HT1080 (cell line): ENCODE measurements at places on chromosomes 4 and X. TPM values are rescaled to one million over a fixed set of nuclear protein-coding genes. Genes with fewer than 3 reads are reported as not detected.

- no peak for DNase-seq
These were observed 65.7 kb downstream of the CLCN5 start for GRCh38 chrX:49988143-49988542.

DNA sequence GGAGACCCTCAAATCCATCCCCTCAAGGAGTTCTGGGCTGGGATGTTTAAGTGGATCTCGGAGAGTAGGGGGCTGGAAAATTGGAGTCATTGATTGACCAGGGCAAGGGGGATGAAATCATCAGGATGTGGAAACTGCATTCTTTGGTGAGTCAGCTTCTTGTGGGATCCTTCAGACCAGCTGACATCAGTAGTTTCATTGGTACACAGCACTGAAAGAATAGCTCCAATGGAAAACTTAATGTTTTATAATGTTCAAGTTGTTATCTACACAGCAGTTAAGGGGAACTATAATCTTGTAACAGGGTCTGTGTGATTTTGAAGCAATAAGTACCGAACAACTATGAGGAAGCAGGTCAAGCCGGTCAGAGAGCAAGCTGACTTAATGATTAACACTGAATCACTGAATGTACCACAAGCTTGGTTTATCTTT is 506.1 kb downstream of the RPA4 start:
- peak; percentile 84 for DNase-seq

- no peak for DNase-seq
These were observed 68.5 kb upstream of the MAP9 start for GRCh38 chr4:155445306-155445705.

DNA sequence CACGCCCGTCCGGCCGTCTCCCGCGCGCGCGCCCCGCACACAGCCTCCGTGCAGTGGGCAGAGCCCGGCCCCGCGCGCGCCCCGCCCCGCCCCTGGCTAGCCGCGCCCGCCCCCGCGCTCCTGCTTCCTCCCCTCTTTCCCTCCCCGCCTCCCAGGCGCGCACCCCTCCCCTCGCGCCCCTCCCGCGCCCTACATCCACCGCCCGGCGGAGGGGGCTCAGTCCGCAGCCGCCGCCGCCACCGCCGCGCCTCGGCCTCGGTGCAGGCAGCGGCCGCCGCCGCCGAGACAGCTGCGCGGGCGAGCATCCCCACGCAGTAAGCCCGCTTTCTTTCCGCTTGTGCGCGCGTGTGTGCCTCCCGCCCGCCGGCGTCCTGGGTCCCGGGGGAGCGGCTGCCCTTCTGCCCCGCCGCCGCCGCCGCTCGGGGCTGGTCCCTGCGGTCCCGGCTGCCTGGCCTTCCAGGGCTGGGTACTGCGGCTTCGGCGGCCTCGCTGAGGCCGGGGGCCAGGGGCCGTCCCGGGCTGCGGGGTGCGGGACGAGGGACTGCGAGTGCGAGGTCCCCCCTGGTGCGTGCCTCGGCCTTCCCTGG is at the start of gene FHL1:
FHL1 (plus strand) TSS at position 219 of the 587 bp plus-strand sequence.
- DNase-seq: no peak

GRCh38 chr4:133161570-133162295 is 12.6 kb downstream of the PCDH10 start:
- no peak for DNase-seq

DNA sequence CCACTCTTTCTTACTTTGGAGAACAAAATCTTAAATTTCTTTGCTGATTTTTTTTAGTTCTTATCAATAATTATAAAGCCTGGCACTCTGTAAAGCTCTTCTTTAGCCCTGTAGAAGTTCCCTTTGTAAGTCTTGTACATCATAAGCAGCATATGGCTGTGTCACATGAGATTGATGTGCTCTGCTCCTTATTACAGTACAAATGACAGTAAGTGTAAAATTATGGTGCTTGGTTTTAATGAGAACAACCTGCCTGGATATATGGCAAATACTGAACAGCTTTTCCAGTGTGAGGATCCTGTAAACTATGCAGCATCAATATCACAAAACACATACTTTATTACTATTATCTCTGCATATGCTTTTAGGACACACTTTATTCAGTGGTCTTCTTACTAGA is 145.9 kb upstream of the GNPDA2 start:
- DNase-seq: no peak

DNA sequence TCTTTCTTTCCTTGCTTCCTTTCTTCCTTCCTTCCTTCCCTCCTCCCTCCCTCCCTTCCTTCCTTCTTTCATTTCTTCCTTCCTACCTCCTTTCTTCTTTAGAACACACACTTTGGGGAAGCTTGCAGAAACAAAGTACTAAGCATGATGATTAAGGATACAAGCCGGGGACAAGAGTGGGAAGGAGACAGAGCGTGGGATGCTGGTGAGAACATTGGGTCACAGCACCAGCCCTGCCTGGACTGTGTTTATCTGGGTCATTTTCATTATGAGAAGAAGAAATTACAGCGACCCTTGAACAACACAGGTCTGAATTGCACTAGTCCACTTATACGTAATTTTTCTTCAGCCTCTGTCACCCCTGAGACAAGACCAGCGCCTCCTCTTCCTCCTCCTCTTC is 169.3 kb upstream of the TBL1X start:
- DNase-seq: no peak

DNA sequence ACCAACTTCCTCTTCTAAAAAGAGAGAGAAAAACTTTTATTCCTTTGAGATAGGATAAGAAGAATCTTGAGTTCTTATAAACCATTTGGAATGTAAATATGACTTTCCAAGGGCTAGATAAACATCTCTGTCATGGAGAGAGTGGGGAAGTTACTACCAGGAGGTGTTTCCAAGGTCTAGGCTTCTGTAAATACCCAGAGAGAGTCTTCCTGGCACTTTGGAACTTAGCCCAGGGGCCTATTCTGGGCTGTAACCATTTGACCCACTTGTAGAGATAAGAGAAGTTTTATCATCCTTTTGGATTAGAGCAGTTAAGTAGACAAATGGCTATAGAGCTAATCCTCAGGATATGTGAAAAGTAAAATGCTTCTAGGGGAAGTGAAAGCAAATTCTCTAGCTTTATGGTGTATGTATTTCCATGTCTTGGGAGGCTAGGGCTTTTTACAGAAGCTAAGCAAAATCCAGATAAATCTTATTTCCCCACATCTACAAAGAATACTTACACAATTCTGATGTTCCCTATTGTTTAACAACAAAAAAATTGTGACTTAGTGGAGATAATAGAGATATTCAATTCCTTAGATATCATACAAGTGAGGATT is 51.1 kb downstream of the MCUB start:
- no peak for DNase-seq

- no peak for DNase-seq
These were observed 83.4 kb downstream of the MSN start for GRCh38 chrX:65750674-65751469.

- no peak for DNase-seq
These were observed 519.5 kb downstream of the FGF13 start for GRCh38 chrX:138191998-138192397.

TMPRSS11F gene
- not detected in 2 replicates for total RNA-seq

FGD1 gene
- 4.9 and 7.5 TPM in 2 replicates for total RNA-seq

NAP1L3 gene
- total RNA-seq: 8.0 and 8.9 TPM in 2 replicates

ANKRD50 gene
- 9.8 and 11.8 TPM in 2 replicates for total RNA-seq
